ENCODE measurements at places on chromosomes 3 and 15.

DNA sequence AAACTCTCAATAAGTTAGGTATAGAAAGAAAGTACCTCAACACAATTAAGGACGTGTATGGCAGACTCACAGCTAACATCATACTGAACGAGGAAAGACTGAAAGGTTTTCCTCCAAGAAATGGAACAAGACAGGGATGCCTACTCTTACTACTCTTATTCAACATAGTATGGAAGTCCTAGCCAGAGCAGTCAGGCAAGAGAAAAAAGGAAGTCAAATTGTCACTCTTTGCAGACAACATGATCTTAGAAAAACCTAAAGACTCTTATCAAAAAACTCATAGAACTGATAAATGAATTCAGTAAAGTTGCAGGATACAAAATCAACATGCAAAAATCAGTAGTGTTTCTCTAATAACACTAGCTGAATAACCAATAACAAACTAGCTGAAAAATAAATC, 96.0 kb downstream of the C3orf70 start:
- DNase-seq = no peak

DNA sequence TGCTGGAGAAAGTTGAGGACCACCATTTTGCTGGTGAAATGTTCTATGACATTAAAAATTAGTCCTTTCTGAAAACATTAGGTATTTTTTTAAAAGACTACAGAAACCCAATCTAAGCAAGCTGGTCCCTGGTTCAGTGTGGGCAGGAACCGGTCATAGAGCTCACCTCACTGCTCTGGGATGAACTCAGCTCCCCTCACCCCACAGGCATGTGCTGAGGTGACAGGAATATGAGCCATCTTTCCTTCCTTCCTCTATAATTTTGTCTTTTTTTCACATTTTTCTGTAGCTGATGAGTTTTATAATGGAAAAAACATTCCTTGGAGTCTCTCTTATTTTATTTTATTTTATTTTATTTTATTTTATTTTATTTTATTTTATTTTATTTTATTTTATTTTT, 8.2 kb upstream of the LRRC15 start:
- DNase-seq = no peak

GRCh38 chr3:10389995-10390394, 69.1 kb upstream of the SEC13 start:
- DNase-seq = no peak

GRCh38 chr3:172148241-172148640, 108.9 kb downstream of the FNDC3B start:
- no peak for DNase-seq

DNA sequence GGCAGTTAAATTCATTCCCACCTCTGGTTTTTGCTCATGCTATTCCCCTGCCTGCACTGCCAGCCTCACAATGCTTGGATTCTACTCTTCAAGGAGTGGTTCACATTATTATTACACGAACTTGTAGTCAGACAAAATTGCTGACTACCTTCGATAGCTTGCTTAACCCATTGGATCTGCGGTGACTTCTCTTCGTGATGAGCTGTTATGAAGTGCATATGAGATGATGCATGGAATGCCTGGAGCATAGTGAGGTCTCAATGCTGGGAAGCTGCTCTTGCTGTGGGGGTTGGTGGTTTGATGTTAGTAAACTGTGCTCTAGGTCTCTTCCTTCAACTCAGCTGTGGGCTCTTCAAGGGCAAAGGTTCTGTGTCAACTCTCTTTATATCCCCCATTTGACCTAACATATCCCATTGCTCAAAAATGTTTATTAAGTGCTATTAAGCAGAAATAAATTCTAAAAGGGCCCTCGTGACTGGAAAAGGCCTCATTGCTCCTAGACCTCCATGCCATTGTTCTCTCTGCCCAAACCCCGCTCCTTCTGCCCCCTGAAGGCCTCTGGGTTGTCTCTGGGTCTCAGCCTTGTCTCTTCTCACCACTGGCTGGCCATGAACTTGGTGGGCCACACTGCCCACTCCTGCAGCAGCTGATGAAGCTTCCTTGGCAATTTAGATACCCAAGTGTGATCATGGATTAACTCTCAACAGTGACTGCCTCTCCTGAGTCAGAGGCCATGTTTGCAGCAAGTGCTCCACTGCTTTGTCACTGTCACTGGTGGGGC, 4.5 kb upstream of the SLCO2A1 start:
- no peak for DNase-seq

DNA sequence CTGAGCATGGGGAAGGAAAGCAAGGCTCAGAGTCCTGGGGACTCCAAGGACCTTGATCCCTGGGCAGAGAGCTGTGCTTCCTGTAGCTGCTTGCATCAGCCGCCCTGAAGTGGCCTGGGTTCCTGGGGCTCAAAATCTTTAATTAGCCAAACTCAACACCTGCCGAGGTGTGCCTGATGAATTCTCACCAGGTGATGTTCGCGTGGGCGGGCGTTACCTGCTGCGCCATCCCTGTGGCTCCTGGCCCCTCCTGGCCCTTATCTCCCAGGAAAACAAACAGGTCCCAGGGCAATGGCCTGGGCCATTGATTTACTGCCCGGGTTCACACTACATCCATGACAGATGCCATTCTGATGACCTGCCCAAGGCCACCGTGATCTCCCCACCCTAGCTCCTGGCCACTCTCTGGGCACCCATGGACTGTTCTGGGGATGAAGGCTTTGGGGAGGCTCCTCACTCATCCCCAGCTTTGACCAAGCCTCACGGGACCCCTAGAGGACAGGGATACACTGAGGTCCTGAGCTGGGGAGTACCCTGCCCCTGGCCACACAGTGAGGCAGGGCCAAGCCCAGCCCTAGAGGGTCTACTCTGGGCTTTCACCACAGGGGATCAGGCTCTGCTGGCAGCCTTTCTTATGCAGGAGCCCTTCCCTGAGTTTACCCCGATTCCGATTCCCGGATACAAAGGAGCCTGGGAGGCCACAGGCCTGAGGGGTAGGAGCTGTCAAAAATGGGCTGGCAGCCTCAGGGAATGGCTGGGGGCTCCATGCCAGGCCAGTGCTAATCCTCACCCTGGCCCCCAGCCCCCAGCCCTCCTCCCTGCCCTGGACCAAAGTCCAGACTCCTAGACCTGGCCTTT, 5.7 kb downstream of the SLC38A3 start:
- DNase-seq = no peak

DNA sequence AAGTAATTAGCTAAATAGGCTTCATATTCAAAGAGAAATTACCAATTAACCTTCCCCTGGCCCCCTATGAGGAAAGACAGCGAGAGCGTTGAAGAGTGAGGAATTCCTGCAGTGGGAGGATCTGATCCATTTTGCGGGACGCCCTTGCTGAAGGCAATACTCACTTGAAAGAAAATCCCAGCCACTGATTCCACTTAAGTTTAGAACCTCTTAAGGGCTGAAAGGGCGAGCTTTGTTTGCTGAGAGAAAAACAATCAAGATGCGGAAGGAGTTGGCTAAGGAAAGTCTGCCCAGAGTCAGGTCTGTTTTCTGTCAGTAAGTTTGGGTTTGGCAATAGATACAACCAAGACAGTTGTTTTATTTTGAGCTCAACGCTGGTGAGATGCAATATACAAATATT, 102.8 kb upstream of the GBE1 start:
- DNase-seq = no peak

DNA sequence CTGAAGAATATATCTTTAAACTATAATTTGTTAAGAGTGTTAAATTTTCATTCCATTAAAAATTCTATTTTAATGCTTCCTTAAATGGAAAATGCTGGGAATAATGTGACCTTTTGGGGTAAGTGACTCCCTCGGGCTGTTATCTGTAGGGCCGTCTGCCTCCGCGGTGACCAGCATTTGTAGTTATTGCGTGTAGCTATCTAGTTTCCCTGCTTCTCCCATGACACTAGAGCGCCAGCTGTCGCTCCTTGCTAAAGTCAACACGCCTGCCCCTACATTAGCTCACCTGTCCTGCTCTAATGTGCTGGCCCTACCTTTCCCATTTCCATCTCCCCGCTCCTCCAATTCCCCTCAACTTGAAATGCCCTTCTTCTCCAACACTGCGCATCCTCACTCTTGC, 12.4 kb upstream of the CHRM5 start:
- no peak for DNase-seq

DNA sequence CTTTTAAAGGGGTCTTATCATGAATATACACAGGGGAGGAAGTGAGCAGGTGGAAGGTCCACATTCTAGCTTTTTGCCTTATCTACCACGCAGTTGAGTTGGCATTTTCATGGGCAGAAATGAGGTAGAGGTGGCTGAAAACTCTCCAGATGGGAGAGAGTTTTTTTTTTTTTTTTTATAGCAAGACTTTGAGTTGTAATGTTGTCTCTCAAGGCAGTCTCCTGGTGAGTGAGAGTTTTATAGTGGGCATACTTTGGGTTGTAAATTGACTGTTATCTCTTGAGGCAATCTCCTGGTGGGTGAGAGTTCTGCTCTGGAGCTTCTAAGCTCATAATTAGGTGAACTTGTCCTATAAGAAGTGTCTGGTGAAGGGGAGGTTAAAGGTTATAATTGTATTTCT, 191.7 kb upstream of the NAALADL2 start:
- no peak for DNase-seq

DNA sequence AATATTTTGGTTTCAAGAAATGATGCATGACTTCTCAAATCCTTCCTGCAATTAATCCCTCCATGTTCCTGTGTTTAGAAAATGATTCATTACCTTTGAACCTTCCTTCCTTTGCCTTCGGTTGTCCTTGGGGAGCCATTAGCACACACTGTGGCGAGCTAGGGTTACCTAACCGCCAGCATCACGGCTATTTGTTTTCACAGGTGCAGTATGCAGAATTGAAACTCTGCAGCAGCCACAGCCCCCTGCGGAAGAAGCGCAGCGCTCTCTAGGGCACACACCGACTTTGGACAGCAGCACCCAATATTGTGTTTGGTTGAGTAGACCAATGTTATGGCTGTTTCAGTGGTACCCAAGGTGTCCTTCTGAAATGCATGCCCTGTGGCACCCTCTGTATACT, 247.4 kb downstream of the MCTP2 start:
- DNase-seq = peak; percentile 68

GRCh38 chr15:43056696-43057095, 49.1 kb downstream of the UBR1 start:
- no peak for DNase-seq

DNA sequence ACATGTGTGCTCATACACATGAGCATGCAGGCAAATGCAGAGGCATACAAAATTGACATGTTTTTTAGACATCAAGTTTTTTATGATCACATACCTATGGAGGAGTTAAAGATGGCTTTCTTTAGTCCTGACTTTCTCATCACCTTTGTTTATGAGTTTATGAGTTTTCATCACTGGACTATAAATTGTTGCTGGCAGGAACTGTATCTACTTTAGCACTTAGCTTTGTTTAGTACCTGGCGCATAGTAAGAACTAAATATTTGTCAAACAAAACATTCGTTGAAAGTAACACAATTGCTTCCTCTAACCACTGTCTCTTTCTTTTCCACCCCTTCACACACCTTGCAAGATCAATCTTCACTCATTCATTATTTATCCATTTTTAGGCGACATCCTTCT, 182.6 kb downstream of the SUCNR1 start:
- DNase-seq = no peak

DNA sequence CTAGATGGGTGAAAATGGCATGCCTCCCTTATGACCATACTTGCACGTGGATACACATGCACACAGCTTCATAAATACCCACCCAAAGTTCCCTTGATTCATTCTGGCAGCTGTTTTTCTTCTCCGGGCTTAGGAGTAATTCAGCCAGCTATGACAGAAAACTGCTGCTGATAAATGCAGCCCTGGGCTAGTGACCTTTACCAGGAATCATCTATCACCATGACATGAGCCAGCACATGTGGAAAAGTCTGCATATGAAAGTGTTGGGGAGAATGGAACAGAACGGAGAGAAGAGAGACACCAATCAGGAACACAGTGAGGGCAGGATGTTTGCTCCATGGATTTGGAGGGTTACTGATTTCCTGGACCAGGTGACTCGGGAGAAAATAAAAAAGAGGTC, 706.3 kb downstream of the PDCD6IP start:
- no peak for DNase-seq

GRCh38 chr3:65787827-65788226, 250.9 kb downstream of the MAGI1 start:
- DNase-seq = no peak

DNA sequence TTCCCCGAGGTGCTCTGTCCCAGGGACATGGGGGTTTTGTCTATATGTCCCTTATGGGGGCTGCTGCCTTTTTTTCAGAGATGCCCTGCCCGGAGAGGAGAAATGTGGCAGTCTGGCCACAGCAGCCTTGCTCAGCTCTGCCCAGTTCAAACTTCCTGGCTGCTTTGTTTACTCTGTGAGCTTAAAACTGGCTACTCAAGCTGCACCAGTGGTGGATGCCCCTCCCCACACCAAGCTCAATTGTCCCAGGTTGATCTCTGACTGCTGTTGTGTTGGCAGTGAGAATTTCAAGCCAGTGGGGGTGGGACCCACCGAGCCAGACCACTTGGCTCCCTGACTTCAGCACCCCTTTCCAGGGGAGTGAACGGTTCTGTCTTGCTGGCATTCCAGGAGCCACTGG, 188.9 kb downstream of the STXBP5L start:
- no peak for DNase-seq

DNA sequence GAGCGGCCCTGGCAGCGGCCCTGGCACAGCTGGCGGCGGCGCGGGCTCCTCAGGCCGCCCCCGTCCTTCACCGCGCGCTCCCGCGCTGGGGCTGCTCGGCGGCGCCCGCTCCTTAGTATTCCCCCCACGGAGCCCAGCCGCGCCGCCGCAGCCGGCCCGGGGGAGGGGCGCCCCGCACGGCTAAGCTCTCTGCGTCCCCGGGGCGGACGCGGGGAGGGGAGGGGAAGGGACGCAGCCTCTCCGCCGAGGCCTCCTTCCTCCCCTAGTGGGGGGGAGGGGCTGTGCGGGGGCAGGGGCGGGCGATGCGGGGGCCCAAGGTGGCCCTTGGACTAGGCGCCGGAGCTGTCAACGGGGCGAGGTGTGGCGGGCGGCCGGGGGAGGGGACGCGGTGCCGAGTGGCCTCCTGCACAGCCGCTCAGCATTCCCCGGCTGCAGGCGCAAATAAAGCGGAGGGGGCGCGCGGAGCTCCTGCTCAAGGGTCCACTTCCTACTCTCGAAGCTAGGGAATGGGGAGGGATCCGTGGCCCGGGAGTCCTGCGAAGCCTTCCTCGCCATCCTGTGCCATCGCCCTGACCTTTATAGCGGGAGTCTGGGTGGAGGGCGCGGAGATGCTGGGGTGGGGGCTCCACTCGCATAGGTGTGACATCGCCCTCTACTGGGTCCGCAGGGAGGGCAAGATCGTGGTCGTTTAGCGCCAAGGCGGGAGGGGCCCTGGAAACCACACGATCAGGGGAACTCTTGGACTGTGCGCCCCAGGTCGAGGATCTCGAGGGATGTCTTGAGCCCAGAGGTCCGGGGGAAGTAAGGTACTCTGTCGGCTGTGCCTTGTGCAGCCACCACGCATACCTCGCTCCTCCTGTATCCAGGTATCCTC, 22.2 kb downstream of the EPHB3 start:
- DNase-seq = no peak

- no peak for DNase-seq
These were observed 1.2 kb downstream of the LHFPL4 start for GRCh38 chr3:9552252-9552999.

All from NCI-H1436 treated with DMSO at 0.1 percent for 48 hours (cell line).